ENCODE measurements at places on chromosomes 3 and 15.

DNA sequence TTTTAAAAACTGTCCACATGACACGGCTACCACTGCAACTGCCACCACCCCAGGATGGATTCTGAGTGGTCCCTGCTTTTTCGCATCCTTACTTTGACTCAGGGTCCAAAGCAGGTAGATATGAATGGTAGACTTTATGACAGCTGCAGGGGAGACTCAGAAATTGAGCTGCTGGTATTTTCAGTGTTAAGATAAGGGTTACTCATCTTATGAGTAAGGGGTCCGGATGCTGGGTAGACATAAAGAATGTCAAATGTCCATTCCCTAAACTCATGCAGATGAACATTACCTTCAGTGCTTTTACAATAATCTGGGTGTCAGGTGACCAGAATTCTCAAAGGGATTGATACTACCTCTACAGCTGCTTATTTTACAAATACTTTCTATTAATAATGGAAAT is 25.9 kb upstream of the BBX start:
- no peak for DNase-seq

- no peak for DNase-seq
Measured at GRCh38 chr3:140927279-140928069, 14.2 kb upstream of the SLC25A36 start.

DNA sequence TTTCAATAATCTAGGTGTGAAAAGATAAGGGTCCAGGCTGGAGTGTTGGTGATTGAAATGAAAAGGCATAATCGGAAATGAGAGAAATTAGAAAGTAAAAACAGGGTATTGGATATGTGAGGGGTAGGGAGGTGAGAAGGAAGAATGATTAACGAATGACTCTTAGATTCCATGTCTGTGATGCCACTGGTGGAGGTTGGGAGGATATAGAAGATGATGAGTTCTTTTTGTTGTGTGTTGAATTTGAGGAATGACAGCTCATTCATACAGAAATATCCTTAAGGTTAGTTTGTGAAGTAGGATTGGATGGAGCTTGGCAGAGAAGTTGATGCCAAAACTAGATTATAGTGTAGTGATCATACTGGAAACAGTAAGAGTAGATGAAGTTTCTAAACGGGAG is 72.2 kb upstream of the CCNL1 start:
- DNase-seq: no peak

DNA sequence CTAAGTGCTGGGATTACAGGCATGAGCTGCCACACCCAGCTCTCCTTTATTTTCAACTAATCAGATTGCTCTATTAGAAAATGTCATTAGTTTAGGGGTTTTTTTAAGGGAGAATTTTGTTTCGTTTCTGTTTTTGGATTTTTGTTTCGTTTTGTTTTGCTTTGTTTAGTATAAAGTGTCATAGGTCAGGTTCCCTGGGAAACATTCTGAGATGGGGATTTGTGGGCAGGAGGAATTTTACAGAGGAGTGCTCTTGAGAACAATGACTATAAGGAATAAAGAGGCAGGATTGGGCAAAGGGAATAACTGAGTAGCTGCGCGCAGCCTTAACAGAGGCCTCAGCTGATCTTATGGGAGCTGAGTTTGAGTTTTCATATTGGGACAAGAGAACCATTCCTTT is 86.8 kb upstream of the NR2F2 start:
- no peak for DNase-seq

- no peak for DNase-seq
Measured at GRCh38 chr15:67066959-67067853, 1.8 kb downstream of the SMAD3 start.

- DNase-seq: no peak
Measured at GRCh38 chr3:130816561-130817445, 70.2 kb upstream of the PIK3R4 start.

- DNase-seq: no peak
Measured at GRCh38 chr3:166637984-166638530, 742.0 kb downstream of the ZBBX start.

- no peak for DNase-seq
Measured at GRCh38 chr3:100561459-100562158, 47.8 kb upstream of the ADGRG7 start.

- DNase-seq: no peak
Measured at GRCh38 chr3:129352045-129352444, 73.4 kb downstream of the HMCES start.

Measured in stimulated activated CD8-positive, alpha-beta memory T cell treated with anti-CD3 and anti-CD28 coated beads, Interleukin-2, amount 100 ng/mL, for 1 hour (primary cell).